ENCODE measurements at places on chromosomes 16 and 17.

DNA sequence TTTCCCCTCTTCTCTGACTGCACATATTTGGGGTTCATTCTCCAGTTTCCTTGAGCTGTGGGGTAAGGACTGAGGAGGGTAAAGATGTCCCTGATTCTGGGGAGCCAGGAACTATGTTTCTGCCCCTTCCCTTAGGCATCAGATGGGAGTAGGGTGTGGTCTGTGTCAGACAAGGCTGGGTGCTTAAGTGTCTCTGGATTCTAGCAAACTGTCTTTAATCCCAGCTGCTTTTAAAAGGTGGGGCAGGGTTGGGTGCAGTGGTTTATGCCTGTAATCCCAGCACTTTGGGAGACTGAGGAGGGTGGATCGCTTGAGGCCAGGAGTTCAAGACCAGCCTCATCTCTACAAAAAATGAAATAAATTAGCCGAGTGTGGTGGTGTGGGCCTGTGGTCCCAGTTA is 13.0 kb downstream of the LASP1 start:
- no peak for DNase-seq

GRCh38 chr16:78179666-78180065 is 80.2 kb downstream of the WWOX start:
- DNase-seq, result no peak

GRCh38 chr16:85288869-85289660 is 176.8 kb upstream of the CIBAR2 start:
- DNase-seq, result no peak

- no peak for DNase-seq
These were observed 1.7 kb upstream of the USP43 start for GRCh38 chr17:9643611-9644010.

- DNase-seq, result no peak
These were observed 209.3 kb downstream of the HS3ST3B1 start for GRCh38 chr17:14510136-14510535.

DNA sequence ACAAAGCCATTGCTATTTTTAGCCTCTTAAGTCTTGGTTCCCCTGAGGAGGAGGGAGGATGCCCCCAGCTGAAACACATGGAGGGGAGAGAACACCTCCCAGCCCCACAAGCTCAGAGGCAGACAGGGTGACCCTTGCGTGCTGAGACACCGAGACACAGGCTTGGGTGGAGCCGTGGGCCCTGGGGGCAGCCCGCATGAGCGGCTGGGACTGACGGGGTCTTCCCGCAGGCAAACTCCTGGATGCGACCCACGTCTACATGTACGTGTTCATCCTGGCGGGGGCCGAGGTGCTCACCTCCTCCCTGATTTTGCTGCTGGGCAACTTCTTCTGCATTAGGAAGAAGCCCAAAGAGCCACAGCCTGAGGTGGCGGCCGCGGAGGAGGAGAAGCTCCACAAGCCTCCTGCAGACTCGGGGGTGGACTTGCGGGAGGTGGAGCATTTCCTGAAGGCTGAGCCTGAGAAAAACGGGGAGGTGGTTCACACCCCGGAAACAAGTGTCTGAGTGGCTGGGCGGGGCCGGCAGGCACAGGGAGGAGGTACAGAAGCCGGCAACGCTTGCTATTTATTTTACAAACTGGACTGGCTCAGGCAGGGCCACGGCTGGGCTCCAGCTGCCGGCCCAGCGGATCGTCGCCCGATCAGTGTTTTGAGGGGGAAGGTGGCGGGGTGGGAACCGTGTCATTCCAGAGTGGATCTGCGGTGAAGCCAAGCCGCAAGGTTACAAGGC is 9.8 kb downstream of the SLC16A3 start:
- no peak for DNase-seq

- no peak for DNase-seq
These were observed 161.4 kb upstream of the C16orf82 start for GRCh38 chr16:26905336-26905735.

- no peak for DNase-seq
These were observed 17.1 kb upstream of the FAM83G start for GRCh38 chr17:19021622-19022083.

- DNase-seq, result no peak
These were observed 7.3 kb downstream of the MAPK8IP3 start for GRCh38 chr16:1713331-1713730.

GRCh38 chr16:88415713-88416323 is 33.1 kb downstream of the ZNF469 start:
- DNase-seq, result no peak

DNA sequence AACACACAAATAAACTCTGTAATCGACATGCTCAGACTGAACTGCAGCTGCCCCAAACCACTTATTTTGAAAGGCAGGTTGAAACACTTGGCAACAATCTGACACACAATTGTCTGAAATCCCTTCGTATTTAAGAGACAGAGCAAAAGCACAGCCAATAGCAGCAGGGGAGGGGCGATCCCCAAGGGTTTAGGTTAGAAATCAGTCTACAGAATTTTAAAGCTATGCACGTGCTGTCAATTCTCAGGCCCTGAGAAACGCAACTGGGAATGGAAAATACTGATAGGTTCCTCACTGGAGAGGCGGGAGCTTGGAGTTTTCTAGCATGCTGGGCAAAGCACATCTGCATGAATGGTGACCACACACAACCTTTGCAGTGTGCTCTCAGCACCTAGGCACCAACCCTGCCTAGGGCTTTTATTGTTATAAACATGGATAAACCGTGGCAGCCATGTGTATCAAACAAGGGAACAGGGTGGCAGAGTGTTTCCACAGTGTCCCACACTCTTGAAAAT is 168.0 kb downstream of the AATF start:
- no peak for DNase-seq

- DNase-seq, result no peak
These were observed 67.9 kb downstream of the ZZEF1 start for GRCh38 chr17:4074831-4075495.

DNA sequence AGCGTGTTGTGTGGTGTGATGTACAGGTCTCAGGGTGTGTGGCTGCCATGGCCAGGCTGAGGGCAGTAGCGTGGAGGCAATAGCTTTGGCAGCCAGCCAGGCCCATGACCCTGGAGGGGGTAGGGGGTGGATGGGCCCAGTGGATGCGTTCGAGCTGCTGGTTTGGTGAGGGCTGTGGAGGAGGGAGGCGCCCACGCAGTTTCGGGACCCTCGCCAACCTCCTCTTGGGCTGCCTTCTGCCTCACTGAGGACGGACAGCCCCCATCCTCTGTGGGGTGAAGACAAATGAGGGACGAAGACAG is 238.6 kb upstream of the GSE1 start:
- no peak for DNase-seq

Data from NCI-H187 treated with DMSO at 0.1 percent for 48 hours (cell line).